ENCODE measurements at places on chromosomes 1 and 21. TPM values are rescaled to one million over a fixed set of nuclear protein-coding genes. Genes with fewer than 3 reads are reported as not detected.

Gene PDZK1
- total RNA-seq, result 25.6 TPM

Gene TMEM82
- total RNA-seq, result 2.5 TPM

Gene KMO
- not detected for total RNA-seq

Gene RBM11
- total RNA-seq, result 3.1 TPM

Gene CLCNKA
- total RNA-seq, result not detected

Gene MARCKSL1
- 43.8 TPM for total RNA-seq

DNA sequence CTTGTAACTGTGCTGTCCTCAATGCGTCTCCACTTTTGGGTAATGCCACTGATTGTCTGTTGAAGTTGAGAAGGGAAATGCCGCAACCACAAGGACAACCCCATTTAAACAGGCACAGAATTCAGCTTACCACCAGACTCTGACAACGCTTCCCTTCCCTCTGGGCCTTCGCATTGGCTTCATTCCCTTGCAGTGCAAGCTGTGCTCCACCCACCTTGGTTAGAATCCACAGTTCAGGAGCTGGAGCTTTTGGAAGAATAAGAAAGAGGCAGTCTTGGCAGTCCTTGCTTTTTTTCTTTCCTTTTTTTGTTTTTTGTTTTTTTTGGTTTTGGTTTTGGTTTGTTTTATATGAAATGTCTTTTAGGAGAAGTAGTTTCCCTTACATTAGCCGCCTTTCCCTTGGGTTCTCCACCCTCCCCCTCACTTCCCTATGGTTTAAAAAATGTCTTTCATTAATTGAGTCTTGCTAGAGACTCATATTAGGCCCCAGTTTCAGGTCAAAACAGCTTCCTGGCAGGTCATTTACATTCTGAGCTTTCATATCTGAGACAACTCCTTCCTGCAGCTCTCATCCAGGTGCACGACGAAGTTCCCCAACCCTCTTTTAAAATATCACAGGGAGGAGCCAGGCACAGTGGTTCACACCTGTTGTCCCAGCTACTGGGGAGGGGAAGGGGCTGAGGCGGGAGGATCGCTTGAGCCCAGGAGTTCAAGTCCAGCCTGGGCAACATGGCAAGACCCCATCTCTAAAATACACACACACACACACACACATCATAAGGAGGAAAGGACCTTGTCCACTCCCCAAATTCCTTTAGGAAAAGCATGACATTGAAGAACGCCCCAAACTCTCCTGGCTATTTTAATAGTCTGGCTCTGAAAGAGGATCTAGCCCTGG is 20.7 kb upstream of the LAX1 start:
- H3K27ac ChIP-seq, result no peak overlapping the region
- H3K27me3 ChIP-seq, result no peaks in the 10 kb centered on the region
- no peaks in the 10 kb centered on the region for H3K36me3 ChIP-seq
- H3K4me1 ChIP-seq, result no peaks in the 10 kb centered on the region

DNA sequence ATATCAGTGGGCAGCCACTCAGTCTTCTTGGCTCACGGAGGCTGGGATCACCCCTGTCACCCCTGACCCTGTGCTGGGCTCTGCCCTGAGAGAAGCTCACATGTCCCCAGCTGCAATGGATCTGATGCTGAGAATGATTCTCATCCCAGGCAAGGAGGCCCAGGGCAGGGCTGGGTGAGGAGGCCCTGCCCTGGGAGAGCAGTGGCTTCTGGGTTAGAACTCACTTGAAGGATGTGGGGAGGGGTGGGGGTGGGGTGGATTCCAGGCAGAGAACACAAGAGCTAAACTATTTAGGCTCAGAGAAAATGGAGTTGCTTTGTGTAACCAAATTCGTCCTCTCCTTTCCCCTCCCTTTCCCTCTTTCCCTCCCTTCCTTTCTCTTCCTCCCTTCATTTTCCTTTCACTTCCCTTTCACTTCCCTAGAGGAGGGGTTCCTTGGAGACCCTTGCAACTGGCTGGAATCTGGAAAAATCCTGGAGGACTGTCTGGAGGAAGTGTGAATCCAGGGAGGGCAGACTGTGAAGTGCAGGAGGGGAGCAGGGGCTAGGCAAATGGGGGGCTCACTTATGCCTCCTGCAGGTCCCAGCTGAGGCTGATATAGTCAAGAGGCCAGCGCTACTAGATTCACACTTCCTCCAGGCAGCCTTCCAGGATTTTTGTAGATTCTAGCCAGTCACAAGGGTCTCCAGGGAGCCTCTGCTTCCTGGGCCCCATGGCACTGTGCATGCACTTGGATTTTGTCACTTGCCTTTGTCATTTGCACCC is 47.0 kb downstream of the IGSF21 start:
- no peaks in the 10 kb centered on the region for H3K36me3 ChIP-seq
- no peak overlapping the region for H3K4me3 ChIP-seq
- H3K27me3 ChIP-seq, result no peaks in the 10 kb centered on the region
- no peak overlapping the region for H3K27ac ChIP-seq

DNA sequence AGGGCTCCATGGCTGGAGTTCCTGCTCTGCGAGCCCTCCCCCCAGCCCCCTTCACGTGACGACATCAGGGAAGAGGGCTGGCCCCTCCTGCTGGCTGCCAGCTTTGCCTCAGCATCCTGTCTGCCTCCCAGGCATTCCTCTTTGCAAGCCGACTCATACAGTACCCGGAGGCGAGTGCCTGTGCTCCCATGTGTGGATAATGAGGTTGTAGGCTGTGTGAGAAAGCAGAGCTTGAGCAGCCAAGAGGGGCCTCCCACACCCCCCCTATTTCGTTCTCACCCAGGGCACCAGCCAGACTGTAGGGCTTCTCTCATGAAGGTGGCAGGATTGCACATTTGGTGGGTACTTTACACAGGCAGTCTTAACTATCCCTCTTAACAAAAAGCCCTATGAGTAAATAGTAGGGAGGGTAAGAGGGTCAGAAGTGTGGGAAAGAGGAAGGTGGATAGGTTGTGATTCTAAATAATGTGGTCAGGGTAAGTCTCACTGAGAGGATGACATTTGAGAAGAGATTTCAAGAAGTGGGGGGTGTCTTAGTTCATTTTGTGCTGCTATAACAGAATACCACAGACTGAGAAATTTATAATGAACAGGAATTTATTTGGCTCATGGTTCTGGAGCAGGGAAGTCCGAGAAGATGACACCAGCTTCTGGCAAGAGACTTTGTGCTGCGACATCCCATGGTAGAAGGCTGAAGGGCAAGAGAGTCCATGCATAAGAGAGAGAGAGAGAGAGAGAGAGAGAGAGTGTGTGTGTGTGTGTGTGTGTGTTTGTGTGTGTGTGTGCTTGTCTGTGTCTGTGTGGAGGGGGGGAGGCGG is 113.5 kb downstream of the OMA1 start:
- H3K36me3 ChIP-seq, result peaks cover 4% of the 10 kb centered on the region
- no peak overlapping the region for H3K27ac ChIP-seq
- H3K4me3 ChIP-seq, result no peak overlapping the region

GRCh38 chr1:168084396-168085231 is 52.1 kb downstream of the GPR161 start:
- no peaks in the 10 kb centered on the region for H3K36me3 ChIP-seq
- no peak overlapping the region for H3K4me3 ChIP-seq
- DNase-seq, result peak; percentile 77
- H3K27ac ChIP-seq, result no peak overlapping the region
- no peaks in the 10 kb centered on the region for H3K4me1 ChIP-seq

DNA sequence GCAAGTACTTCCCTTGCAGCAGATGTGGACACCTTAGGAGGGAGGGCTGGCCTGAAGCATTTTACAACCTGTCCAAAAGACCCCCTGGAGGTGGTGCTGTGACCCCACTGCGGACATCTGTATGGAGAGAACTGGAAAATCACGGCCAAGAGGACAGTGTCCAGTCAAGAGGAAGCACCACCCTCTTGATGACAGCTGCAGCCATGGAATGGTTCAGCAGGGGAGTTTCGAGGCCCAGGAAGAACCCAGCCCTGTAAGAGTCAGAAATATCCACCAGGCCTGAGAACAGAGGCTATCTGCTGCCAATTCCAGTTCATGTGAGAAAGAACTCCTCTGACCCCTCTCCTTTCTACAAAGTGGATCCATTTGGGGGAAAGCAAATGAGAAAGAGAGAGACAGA is 126.8 kb downstream of the PLXNA2 start:
- no peaks in the 10 kb centered on the region for H3K36me3 ChIP-seq
- H3K27ac ChIP-seq, result no peak overlapping the region
- H3K4me1 ChIP-seq, result no peaks in the 10 kb centered on the region
- no peak for DNase-seq
- no peaks in the 10 kb centered on the region for H3K27me3 ChIP-seq
- no peak overlapping the region for H3K4me3 ChIP-seq

All from Peyer's patch (tissue), 4 donors.